ENCODE measurements at places on chromosomes 16 and 17. TPM values are rescaled to one million over a fixed set of nuclear protein-coding genes. Genes with fewer than 3 reads are reported as not detected.

FGF11 gene
- 16.9 TPM for total RNA-seq

NACA2 gene
- total RNA-seq, result not detected

KLHL10 gene
- not detected for total RNA-seq

POLR2C gene
- 58.3 TPM for total RNA-seq

CFAP97D1 gene
- not detected for total RNA-seq
